GM19239 (cell line): ENCODE measurements at places on chromosomes 5 and 9.

- DNase-seq = no peak
Observed at GRCh38 chr5:40678460-40679147, 1.1 kb upstream of the PTGER4 start.

DNA sequence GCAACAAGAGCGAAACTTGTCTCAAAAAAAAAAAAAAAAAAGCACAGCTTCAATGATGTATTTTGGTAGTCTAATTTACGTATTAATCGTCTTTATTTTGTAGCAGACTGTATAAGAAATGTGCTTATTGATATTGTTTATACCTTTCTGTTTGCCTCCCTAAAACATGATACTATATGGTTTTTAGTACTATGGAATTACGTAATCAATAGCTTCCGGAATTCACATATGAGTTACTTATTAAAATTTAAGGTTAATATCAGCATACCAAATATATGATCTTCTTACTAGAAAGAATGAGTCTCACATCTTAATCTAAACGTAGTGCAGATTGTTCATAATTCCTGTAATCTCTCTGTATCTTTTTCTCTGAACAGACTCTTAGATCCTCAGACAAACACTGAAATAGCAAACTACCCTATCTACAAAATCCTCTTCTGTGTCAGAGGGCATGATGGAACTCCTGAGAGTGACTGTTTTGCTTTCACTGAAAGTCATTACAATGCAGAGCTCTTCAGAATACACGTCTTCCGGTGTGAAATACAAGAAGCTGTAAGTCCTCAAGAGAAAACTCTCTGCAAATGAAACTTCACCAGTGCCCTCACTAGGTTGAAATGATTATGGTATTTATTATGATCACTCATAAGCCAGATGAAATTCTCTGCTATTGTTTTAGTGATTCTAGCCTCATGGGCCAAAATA is 44.4 kb upstream of the GPR21 start:
- peak; percentile 15 for DNase-seq

GRCh38 chr5:176614805-176615478 is 5.0 kb upstream of the GPRIN1 start:
- DNase-seq = no peak

DNA sequence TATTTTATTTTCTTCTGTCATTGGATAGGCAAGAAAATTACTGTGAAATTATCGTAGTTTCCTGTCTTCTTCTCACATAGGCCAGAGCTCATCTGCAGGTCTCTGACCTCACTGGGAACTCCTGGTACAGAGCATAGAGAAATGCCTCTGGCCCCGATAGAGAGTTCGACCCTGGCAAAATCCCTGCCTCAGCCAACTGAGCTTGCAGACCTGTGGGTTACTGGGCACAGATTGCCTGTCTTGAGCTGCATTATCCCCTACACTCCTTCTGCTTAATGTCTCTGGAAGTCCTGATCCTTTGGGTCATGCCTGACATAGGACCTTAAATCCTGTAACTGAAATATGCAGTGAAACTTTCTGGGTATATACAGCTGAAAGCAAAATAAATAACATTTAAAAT is 439.3 kb upstream of the CTNND2 start:
- DNase-seq = no peak

GRCh38 chr9:31470051-31470450 is 914.4 kb upstream of the ACO1 start:
- DNase-seq = no peak

GRCh38 chr9:97307091-97307490 is 368 bp upstream of the CCDC180 start:
- DNase-seq = no peak

GRCh38 chr5:33316773-33317172 is 124.0 kb upstream of the TARS1 start:
- no peak for DNase-seq

GRCh38 chr9:131651599-131651998 is 88.3 kb downstream of the RAPGEF1 start:
- no peak for DNase-seq

- no peak for DNase-seq
Observed at GRCh38 chr9:1443450-1443849, 393.3 kb downstream of the DMRT2 start.

DNA sequence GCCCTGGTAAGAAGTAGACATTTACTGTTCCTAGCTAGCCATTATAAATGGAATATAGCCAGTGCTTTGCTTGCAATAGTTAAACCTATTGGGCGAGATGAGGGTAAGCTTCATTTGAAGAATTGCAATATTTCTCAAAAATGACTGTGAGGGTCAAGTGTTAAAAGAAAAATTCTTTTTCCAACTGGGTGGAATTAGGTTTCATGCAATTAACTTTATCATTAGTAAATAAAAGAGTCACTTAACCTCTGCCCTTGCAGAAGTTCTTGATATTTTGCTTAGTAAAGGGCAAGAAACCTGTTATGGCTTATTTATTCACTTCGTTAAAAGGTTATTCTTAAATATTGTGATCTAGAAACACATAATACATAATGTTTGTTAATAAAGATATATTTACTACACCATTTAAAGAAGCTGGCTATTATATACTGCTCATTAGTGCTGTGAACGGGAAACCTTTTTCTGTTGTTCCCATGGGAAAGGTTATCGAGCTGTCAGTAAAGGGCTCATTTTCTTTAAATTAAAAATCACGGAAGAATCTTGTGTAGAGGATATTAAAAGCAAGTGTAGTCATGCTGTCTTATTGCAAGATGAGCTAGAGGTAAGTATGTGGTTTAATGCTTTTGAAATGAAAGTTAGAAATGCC is 370.5 kb downstream of the CSNK1G3 start:
- no peak for DNase-seq

GRCh38 chr5:69494452-69494851 is 1.9 kb downstream of the OCLN start:
- DNase-seq = no peak

- DNase-seq = no peak
Observed at GRCh38 chr9:237858-238345, 23.2 kb downstream of the DOCK8 start.

- no peak for DNase-seq
Observed at GRCh38 chr5:127550652-127551409, 33.4 kb downstream of the PRRC1 start.

- DNase-seq = no peak
Observed at GRCh38 chr5:18068826-18069225, 434.6 kb downstream of the TAF11L14 start.

DNA sequence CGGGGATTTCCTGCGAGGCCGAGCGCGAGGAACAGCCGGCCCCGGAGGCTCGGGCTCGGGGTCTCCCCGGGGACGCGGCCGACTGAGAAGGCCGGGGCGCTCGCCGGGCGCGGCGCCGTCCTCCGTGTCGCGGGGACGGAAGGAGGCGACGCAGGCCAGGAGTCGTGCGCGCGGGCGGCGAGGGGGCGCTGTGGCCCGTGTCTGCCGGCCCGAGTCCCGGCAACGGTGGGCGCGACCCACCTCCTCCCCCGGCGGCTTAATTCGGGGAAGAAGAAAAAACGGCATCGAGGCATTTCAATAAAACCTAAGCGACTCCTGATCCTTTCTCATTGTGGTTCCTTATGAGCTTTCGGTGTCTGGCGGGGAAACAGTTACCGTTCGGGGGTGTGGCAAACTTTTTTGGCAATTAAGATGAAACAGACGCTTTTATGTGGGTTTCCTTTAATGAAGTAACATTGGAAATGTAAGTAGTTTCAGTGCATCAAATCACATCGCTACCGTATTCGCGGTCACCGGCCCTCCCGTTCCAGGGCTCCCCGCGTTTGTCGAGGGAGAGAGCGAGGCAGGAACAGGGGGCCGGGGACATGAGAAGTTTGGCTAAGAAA is 3.7 kb upstream of the IRX2 start:
- no peak for DNase-seq

DNA sequence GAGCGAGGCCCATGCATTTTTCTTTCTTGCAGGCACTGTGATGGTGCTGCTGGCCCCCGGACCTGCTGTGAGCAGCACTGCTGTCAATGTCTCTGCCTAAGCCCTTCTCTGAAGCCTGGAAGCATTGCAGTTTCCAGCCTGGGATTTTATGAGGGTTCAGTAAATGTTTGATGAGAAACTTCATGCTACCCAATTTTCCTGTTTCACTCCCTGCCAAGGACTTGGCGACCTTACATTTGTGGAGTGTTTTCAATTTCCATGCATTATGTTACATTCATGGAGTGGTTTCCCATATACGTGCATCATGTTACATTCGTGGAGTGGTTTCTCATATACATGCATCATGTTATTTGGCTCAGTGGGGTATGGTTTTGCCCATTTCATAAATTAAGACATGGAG is 90.7 kb upstream of the PTCH1 start:
- no peak for DNase-seq

- DNase-seq = no peak
Observed at GRCh38 chr5:115818821-115819220, 2.4 kb upstream of the CDO1 start.

DNA sequence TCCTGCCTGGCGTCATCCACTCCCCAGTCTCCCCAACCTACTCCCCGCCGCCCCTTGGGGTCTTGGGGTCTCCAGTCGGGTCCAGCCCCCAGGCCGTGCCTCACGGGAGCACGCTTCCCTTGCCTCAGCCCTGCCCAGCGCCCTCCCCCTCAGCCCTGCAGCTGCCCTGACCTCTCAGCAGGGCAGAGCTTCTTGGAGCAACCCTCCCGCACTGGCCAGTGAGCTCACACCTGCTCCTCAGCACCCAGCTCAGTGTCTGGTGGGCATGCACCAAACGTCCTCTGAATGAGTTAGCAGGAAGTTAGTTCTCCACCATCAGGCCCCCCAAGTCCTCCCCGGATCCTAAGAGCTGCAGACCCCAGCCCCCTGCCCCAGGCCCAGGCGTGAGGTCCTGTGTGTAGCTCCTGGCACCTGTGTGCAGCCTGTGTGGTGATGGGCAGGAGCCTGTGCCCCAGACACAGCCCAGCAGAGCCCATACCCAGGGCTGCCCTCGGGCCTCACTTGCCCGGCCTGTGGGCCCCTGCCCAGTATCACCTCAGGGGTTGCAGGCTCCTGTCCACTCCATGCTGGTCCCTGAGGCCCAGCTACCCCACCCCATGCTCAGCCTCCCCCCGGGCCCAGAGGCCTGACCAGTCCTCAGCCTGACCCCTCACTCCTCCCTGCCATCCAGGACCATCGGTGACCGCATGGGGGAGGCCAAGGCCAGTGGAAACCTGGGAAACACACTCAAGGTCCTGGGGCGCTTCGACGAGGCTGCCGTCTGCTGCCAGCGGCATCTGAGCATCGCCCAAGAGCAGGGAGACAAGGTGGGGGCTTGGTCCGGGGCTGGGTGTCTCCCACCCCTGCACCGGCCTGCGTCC is 8.2 kb downstream of the GPSM1 start:
- no peak for DNase-seq

- no peak for DNase-seq
Observed at GRCh38 chr5:101838435-101838834, 457.6 kb downstream of the SLCO4C1 start.

GRCh38 chr5:166493612-166494011 is 1797.8 kb upstream of the WWC1 start:
- no peak for DNase-seq

DNA sequence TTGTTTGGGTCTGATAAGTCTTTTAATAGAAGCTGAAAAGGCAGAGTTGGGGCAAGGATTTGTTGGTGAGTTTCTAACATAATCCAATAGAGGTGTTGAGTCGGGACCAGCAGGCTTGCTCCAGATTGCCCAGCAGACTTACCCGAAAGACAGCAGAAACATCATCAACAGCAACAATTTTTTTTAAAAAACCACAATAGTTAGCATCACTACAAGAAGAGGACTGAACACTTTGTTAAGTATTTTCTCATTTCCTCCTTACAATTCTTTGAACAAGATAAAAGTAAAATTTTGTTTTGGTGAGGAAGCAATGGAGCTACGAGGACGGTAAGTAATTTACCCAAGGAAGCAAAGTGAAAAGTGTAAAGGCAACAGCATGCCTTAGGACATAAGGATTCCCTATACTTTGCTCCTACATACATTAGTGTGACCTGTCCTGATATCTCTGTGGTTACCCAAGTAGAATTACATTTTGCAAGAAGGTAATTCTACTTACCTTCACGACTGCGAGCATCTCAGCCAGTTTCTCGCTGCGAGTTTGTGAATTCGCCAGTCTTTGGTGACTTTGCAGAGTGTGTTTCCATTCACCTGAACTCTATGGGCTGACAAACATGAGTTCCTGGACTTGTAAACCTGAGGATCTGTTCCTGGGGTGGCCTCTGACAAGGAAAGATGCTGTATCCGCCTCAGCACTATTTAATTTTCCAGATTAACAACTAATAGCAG is 13.2 kb downstream of the ITK start:
- no peak for DNase-seq

DNA sequence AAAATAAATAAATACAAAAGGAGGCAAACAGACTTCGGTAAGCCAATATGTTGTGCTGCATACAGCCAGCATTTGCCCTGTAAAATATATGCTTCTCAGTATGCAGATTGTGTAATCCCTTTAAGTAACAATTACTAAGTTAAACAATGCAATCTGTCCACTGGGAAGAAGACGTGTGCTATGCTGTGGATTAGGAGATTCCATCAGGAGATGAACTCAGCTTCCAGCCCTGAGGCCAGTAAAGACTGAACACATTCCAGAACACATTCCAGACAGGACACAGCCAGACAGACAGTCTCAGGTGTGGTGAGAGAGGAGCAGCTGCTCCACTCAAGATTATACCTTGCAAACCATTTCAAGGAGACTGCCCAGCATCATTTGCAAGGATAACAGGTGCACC is 97.8 kb downstream of the MPDZ start:
- DNase-seq = no peak

- no peak for DNase-seq
Observed at GRCh38 chr9:135812961-135813360, 94.4 kb downstream of the CAMSAP1 start.

DNA sequence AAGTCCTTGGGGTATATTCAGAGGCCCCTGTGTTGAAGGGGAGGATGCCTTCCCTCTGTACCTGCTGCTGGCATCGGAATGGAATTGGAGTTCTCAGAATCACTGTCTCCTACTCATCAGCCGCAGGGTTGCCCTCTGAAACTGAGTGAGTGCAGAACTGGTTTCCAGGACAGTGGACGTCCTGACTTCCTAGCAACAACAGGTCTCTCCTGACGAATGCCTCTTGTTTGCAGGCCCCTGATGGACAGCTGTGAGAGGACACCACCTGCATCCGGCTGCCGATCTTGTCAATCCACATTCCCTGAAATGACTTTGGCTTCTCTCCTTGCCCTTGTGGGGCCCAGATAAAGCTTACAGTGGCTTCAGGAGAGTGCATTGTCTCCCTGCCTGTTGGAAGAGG is 274.5 kb downstream of the NSG2 start:
- DNase-seq = no peak

DNA sequence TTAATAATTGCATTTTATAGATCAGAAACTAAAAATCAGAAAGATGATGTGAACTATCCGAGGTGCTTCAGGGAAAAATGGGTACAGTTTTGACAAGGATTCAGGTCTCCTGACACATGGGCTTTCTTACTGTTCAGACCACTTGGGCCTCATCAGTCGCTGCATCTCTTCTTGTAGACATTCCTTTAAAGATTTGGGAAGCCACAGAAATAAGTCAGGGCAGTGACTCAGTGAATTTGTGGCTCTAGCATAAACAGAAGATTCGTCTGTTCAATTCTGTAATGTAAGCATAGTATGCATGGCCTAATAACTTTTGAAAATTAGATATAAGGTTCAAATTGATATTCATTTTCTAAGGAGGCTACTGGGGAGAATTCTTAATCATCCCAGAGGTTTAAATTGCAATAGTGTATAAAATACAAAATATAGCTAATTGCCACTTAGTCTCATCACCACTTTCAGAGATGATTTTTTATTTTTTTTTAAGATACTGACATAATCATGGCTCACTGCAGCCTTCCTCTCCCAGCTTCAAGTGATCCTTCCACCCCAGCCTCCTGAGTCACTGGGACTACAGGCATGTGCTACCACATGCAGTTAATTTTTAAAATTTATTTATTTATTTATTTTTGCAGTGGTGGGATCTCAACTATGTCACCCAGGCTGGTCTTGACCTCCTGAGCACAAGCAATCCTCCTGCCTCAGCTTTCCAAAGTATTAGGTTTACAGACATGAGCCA is 48.9 kb downstream of the RASEF start:
- no peak for DNase-seq
